ENCODE measurements at places on chromosomes 1 and 21. TPM values are rescaled to one million over a fixed set of nuclear protein-coding genes. Genes with fewer than 3 reads are reported as not detected.

DNA sequence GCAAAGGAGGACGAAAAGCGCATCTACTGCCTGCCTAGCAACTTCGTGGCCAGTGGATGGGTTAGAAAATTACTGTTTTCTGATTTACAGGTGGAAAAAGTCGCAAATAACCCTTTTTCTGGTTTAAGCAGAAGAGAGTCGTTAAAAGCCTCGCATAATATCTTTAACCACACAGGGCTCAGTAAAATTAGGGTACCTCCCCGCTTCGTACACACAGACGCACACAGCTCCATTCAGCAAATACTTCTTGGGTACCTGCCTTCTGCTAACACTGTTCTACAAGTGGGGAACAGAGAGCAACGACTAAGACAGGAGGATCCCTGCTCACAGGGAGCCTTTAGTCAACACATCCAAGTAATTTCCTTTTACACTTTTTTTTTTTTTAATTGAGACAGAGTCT, 704 bp downstream of the ALG6 start:
- H3K4me1 ChIP-seq: peaks cover 12% of the 10 kb centered on the region
- DNase-seq: peak; percentile 21
- peak overlapping the region; percentile 92 for H3K4me3 ChIP-seq
- peaks cover 20% of the 10 kb centered on the region for H3K36me3 ChIP-seq
- H3K27ac ChIP-seq: peak overlapping the region; percentile 83
- H3K27me3 ChIP-seq: no peaks in the 10 kb centered on the region

DNA sequence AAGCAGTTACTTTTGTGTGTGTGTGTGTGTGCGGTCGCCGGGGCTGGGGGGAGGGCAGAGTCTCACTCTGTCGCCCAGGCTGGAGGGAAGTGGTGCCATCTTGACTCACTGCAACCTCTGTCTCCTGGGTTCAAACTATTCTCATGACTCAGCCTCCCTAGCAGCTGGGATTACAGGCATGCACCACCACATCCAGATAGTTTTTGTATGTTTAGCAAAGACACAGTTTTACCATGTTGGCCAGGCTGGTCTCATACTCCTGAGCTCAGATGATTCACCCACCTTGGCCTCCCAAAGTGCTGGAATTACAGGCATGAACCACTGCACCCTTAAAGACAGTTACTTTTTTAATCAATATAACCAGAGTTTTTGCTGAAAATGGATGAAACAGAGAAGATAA, 207.0 kb downstream of the PTPRC start:
- no peaks in the 10 kb centered on the region for H3K27me3 ChIP-seq
- DNase-seq: no peak
- peaks cover 70% of the 10 kb centered on the region for H3K36me3 ChIP-seq
- peaks cover 26% of the 10 kb centered on the region for H3K4me1 ChIP-seq
- peak overlapping the region; percentile 31 for H3K27ac ChIP-seq
- no peak overlapping the region for H3K4me3 ChIP-seq

GRCh38 chr1:118335331-118335732, 150.3 kb upstream of the SPAG17 start:
- H3K4me3 ChIP-seq: no peak overlapping the region
- H3K27me3 ChIP-seq: no peaks in the 10 kb centered on the region
- no peaks in the 10 kb centered on the region for H3K36me3 ChIP-seq
- DNase-seq: peak; percentile 93
- H3K27ac ChIP-seq: peak overlapping the region; percentile 55

- no peak overlapping the region for H3K27ac ChIP-seq
- H3K36me3 ChIP-seq: peaks cover 15% of the 10 kb centered on the region
- no peak overlapping the region for H3K4me3 ChIP-seq
- no peak for DNase-seq
- no peaks in the 10 kb centered on the region for H3K27me3 ChIP-seq
Observed at GRCh38 chr1:22524481-22524880, 38.8 kb upstream of the EPHA8 start.

- no peak overlapping the region for H3K4me3 ChIP-seq
- no peak overlapping the region for H3K27ac ChIP-seq
- H3K4me1 ChIP-seq: no peaks in the 10 kb centered on the region
- no peaks in the 10 kb centered on the region for H3K36me3 ChIP-seq
- peak; percentile 59 for DNase-seq
Observed at GRCh38 chr1:244801246-244801645, 34.2 kb upstream of the COX20 start.

- H3K27ac ChIP-seq: no peak overlapping the region
- no peak for DNase-seq
- H3K4me1 ChIP-seq: peaks cover 54% of the 10 kb centered on the region
- no peak overlapping the region for H3K4me3 ChIP-seq
- no peaks in the 10 kb centered on the region for H3K36me3 ChIP-seq
- H3K27me3 ChIP-seq: no peaks in the 10 kb centered on the region
Observed at GRCh38 chr1:97845805-97846204, 75.0 kb downstream of the DPYD start.

GRCh38 chr1:31394584-31395193, 18.3 kb upstream of the SERINC2 start:
- peak; percentile 87 for DNase-seq
- H3K4me1 ChIP-seq: peaks cover 3% of the 10 kb centered on the region
- peak overlapping the region; percentile 38 for H3K4me3 ChIP-seq
- no peaks in the 10 kb centered on the region for H3K36me3 ChIP-seq
- no peaks in the 10 kb centered on the region for H3K27me3 ChIP-seq
- no peak overlapping the region for H3K27ac ChIP-seq

DNA sequence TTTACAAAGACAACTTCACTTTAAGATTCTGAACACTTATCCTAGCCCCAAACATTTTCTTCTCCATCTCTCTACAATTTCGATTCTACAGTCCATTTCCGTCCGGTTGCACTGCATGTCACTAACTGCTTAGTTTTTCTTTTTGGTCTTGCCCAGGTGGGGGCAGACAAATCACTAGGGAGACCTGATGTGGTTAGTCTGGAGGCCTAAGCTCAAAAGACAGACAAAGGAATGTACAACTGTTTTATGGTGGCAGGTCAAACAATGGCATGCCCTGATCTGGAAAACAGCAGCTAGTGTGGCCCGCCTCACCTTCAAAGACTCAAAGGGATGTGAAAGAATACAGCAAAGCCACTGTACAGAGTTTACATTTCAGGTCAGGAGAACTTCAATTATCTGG, 3.8 kb downstream of the ETV3 start:
- H3K27me3 ChIP-seq: no peaks in the 10 kb centered on the region
- H3K4me3 ChIP-seq: no peak overlapping the region
- peaks cover 22% of the 10 kb centered on the region for H3K4me1 ChIP-seq
- peaks cover 67% of the 10 kb centered on the region for H3K36me3 ChIP-seq

- DNase-seq: no peak
- no peaks in the 10 kb centered on the region for H3K36me3 ChIP-seq
- H3K27me3 ChIP-seq: no peaks in the 10 kb centered on the region
- no peak overlapping the region for H3K27ac ChIP-seq
- H3K4me1 ChIP-seq: peaks cover 50% of the 10 kb centered on the region
Observed at GRCh38 chr1:19464696-19465095, 20.6 kb downstream of the CAPZB start.

DNA sequence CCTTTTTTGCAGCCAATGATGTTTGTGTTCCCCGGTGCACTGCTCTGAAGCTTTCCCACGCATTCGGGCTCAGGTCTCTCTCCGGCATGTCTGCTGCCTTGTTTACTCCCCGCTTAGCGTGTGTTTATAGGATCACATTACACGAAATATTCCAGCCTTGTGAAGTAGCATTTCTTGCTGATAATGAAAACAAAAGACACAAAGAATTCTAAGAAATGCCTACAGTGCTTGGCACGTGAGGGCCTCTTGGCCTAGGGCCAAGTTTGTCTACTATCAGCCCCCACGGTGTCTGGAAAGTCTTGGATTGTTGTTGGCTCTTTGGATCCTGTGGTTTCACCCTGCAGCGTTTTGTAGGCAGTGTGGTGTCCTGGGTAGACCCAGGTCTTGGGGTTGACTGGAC, 11.2 kb upstream of the GSTM4 start:
- peaks cover 25% of the 10 kb centered on the region for H3K4me1 ChIP-seq
- H3K36me3 ChIP-seq: no peaks in the 10 kb centered on the region
- H3K27me3 ChIP-seq: no peaks in the 10 kb centered on the region
- no peak overlapping the region for H3K4me3 ChIP-seq
- no peak for DNase-seq
- H3K27ac ChIP-seq: no peak overlapping the region

DNA sequence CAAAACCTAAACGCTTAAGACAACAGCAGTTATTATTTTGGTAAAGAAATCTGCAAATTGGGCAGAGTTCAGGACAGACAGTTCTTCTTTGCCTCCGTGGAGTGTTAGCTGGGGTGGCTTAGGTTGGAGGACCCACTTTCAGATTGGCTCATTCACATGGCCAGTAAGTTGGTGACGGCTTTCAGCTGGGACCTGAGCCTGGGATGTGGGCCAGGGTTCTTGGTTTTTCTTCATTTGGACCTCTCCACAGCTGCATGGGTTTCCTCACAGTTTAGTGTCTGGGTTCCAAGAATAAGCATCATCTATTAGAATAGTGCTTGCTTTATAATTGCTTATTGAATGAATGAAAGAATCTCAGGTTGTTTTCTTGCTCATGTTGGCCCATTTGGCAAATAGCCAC, 72.2 kb downstream of the ATF6 start:
- no peak overlapping the region for H3K27ac ChIP-seq
- H3K36me3 ChIP-seq: no peaks in the 10 kb centered on the region
- no peak overlapping the region for H3K4me3 ChIP-seq
- DNase-seq: no peak
- no peaks in the 10 kb centered on the region for H3K27me3 ChIP-seq

GRCh38 chr1:65260851-65261473, 48.4 kb upstream of the DNAJC6 start:
- H3K27ac ChIP-seq: no peak overlapping the region
- H3K36me3 ChIP-seq: no peaks in the 10 kb centered on the region
- peak; percentile 45 for DNase-seq
- H3K4me3 ChIP-seq: no peak overlapping the region
- peaks cover 11% of the 10 kb centered on the region for H3K4me1 ChIP-seq

GRCh38 chr1:3331564-3331963, 122.9 kb upstream of the ARHGEF16 start:
- H3K4me1 ChIP-seq: no peaks in the 10 kb centered on the region
- no peak overlapping the region for H3K27ac ChIP-seq
- no peaks in the 10 kb centered on the region for H3K27me3 ChIP-seq
- no peak overlapping the region for H3K4me3 ChIP-seq

GRCh38 chr1:43592051-43592665, 57.8 kb upstream of the KDM4A start:
- H3K4me1 ChIP-seq: no peaks in the 10 kb centered on the region
- peaks cover 27% of the 10 kb centered on the region for H3K36me3 ChIP-seq
- no peaks in the 10 kb centered on the region for H3K27me3 ChIP-seq
- no peak overlapping the region for H3K27ac ChIP-seq
- H3K4me3 ChIP-seq: no peak overlapping the region

DNA sequence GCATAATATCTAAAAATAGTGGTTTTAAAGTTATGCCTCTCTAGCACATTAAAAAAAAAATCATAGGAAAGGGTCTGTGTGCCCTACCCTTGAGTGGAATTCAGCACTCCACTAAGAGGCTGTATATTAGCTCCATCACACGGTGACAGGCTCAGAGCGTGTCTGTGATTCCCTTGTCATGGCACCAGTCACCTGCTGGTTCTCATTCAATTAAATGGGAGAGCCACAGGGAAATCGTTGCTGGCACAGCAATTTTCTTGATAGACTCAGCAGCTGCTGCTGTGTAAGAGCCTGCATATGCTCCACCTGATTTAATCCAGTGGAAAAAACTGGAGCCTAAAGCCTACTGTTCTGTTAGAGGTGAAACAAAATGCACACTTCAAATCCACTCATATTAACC, 9.5 kb downstream of the ATP6V1G3 start:
- peak; percentile 68 for DNase-seq
- no peaks in the 10 kb centered on the region for H3K36me3 ChIP-seq
- H3K4me3 ChIP-seq: no peak overlapping the region
- peaks cover 43% of the 10 kb centered on the region for H3K4me1 ChIP-seq
- no peaks in the 10 kb centered on the region for H3K27me3 ChIP-seq
- no peak overlapping the region for H3K27ac ChIP-seq

GRCh38 chr1:118717893-118718292, 270.2 kb downstream of the TBX15 start:
- no peaks in the 10 kb centered on the region for H3K4me1 ChIP-seq
- no peak for DNase-seq
- H3K36me3 ChIP-seq: no peaks in the 10 kb centered on the region
- H3K4me3 ChIP-seq: no peak overlapping the region

- peaks cover 4% of the 10 kb centered on the region for H3K4me1 ChIP-seq
- H3K4me3 ChIP-seq: no peak overlapping the region
- no peak for DNase-seq
- no peaks in the 10 kb centered on the region for H3K27me3 ChIP-seq
Observed at GRCh38 chr1:116239916-116240315, 128.7 kb downstream of the MAB21L3 start.

DNA sequence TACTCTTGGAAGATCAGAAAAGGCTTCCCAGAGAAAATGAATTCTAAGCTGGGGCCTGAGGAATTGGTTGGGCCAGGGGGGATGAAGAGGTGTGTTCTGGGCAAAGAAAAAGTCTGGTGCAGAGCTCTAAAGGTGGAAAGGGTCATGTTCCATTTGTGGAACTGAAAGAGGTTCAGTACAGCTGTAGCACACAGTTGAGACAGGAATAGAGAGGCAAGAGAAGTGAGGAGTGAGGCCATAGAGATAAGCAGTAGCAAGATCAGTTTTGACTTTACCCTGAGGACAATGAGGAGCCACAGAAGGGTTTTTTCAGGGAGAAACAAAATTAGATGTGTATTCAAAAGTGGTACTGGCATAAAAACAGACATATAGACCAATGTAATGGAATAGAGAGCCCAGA, 30.3 kb upstream of the MUTYH start:
- no peak overlapping the region for H3K4me3 ChIP-seq
- H3K36me3 ChIP-seq: no peaks in the 10 kb centered on the region
- H3K4me1 ChIP-seq: peaks cover 2% of the 10 kb centered on the region
- no peaks in the 10 kb centered on the region for H3K27me3 ChIP-seq
- DNase-seq: no peak

GRCh38 chr1:214476229-214476985, 75.0 kb downstream of the PTPN14 start:
- DNase-seq: no peak
- no peak overlapping the region for H3K4me3 ChIP-seq
- H3K27ac ChIP-seq: peak overlapping the region; percentile 15
- H3K27me3 ChIP-seq: no peaks in the 10 kb centered on the region

FGR gene
- not detected for total RNA-seq

RBBP4 gene
- 513 TPM for total RNA-seq

HOOK1 gene
- 293 TPM for total RNA-seq

FCGR3A gene
- not detected for total RNA-seq
